Activated gamma-delta T cell treated with Interleukin-2 at 50 U/mL for 16 hours (primary cell): ENCODE measurements at places on chromosomes 1 and 21.

DNA sequence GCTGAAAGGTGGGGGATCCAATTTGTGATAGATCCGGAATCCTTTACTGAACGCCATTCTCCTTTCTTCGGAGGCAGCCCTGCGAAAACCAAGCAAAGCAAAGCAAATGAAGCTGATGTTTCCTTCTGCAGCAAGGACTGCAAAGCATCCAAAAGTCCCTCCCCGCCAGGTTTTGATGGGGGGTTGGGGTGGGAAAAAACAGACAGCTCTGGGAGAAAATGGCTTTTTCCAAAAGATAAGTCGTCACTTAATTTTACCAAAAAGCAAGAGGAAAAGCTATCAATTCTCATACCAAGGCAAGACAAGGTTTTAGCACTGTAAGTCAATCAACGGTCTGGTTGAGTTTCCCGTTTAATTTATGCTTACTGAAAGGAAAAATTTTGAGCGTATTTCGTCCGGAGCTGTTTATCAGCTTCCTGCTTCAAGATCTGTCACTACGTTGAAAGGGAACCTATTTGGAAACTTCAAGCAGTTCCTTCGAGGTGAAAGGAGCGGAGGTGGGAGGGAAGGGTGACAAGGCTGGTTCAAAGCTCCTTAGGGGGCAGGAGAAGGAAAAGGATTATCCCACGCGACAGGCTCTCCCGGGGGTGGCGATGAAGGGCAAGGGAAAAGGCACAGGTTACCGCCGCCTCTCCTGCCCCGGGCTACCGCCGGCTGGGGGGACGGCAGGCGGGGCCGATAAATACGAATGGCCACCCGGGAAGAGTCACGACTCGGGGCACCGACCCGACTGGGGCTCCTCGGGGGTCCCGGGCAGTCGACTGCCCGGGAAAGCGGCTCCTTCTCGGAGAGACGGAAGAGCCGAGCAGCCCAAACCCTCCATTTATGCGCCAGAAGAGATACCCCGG lies 750 bp downstream of the SYNJ1 start:
- DNase-seq, result no peak

DNA sequence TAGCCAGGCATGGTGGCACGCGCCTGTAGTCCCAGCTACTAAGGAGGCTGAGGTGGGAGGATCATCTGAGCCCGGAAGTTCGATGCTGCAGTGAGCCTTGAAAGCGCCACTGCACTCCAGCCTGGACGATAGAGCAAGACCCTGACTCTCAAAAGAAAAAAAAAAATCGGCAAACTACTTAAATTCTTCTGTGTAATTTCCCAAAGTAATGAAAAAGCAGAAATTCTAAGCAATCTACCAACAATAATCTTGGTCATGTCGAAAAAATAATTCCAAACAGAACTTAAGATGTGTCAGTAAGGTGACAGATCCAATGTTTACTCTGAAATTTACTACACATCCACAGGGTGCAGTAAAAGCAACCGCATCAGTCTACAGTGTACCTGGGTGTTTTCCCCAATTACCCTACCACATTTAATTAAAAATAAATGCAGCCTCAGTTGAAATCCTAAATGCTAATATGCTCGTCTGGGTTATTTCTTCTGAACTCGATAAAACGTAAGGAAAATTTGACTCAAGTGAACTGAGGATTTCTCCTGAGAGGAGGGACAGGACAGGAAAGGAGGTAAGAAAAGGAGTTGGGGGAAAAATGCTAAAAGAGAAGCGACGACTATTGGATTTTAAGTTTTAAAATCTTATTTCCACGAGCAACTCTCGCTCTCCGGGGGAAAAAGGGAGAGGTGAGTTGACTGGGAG lies 801 bp downstream of the EPRS1 start:
- no peak for DNase-seq

GRCh38 chr1:156767879-156768604 lies 707 bp downstream of the PRCC start:
- DNase-seq, result no peak

GRCh38 chr21:37769656-37770055 lies 146.6 kb downstream of the KCNJ6 start:
- no peak for DNase-seq

- no peak for DNase-seq
These were observed 6.1 kb downstream of the EFNA4 start for GRCh38 chr1:155069551-155070157.

- DNase-seq, result no peak
These were observed 168.0 kb upstream of the NR5A2 start for GRCh38 chr1:199859491-199859933.

- no peak for DNase-seq
These were observed 87.1 kb upstream of the COL6A1 start for GRCh38 chr21:45894450-45894825.

DNA sequence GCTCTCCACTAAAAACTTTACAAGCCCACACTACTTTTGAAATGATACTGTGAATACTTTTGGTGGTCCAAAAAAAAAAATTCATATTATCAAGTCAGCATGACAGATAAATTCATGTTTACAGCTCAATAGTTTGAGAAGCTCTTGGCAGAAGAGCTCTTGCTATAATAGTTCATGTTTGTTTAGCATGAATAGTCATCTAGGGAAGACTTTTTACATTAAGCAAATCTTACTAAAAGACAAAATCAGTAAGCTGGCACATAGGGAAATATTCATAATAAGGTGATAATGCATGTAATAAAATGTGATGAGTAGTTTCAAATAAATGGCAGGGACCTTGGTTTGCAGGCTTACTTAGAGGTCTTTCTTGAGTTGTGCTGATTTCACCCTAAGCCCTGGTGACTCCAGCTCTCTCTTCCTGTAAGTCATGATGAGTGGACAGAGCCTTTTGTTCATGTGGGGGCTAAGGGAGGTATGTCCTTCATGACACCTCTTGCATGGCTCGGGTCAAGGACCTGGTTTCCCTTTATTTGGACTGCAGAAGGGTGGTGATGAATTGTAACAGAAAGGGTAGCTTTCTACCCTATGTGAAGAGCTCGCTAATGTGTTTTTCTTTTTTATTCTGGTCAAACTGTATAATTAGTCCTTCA lies 166.7 kb downstream of the GABPA start:
- no peak for DNase-seq

DNA sequence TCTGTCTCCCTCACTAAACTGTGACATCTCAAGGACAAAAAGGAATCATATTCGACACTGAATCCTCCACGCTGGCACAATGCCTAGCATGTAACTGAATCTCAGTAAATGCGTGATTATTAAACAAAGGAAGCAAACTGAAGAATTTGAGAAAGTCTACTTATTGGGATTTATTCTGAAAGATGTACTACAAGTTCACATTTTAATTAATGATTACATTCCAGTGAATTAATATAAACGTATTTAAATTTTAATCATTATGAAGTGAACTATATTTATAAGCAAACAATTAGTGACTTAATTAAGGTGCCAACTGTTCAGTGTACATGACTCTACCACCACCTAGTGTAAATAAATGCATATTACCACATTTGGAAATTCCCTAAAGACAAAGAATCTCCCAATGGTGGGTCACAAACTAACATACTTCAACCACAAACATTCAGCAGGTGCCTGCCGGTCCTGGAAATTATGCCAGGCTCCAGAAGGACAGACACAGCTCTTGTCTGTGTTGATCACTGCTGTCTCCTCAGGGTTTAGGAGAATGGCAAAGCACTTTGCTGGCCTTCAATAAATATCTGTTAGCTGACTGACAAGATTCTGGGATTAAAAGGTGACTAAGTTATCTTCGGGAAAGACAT lies 56.3 kb downstream of the SMYD3 start:
- DNase-seq, result no peak

GRCh38 chr1:101003012-101003650 lies 22.5 kb downstream of the DPH5 start:
- DNase-seq, result no peak

DNA sequence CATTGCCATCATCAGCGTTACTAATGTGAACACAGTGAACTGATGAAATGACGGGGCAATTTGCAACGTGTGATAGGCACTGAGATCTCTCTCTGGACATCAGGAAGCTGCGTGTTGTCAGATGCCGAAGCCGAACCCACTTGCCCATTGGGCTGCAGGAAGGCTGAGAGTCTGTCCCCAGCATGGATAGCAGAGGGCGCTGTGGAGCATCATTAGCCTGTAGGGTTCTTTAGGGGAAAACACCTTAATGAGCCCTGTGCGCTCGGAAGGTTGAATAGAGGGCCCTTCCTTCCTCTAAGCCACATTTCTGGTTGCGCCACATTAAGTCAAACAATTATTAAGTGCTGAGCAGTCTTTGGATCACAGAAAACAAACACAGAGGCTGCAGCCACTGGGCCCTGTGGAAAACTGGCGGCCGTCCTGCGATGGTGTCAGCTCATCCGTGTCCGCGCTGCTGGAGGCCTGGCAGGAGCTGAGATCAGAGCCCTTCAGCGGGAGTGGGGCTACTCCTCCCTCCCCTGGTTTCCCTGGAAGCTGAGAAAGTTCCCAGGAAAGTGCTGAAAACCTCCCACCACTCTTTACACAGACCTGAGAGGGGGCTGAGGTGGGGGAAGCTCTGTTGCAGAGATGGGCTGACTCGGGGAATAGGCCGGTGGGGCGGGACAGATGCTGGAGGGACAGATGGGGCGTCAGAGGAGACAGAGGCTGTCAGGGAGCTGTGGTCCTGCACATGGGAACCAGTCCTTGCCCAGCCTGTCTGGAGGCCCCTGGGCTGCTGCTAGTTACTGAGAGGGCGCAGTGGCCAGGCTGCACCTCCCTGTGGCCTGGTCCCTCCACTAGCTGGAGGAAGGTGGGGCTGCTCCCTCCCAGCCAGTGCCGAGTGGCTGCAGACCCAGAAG lies 12.7 kb downstream of the TFF2 start:
- peak; percentile 81 for DNase-seq

DNA sequence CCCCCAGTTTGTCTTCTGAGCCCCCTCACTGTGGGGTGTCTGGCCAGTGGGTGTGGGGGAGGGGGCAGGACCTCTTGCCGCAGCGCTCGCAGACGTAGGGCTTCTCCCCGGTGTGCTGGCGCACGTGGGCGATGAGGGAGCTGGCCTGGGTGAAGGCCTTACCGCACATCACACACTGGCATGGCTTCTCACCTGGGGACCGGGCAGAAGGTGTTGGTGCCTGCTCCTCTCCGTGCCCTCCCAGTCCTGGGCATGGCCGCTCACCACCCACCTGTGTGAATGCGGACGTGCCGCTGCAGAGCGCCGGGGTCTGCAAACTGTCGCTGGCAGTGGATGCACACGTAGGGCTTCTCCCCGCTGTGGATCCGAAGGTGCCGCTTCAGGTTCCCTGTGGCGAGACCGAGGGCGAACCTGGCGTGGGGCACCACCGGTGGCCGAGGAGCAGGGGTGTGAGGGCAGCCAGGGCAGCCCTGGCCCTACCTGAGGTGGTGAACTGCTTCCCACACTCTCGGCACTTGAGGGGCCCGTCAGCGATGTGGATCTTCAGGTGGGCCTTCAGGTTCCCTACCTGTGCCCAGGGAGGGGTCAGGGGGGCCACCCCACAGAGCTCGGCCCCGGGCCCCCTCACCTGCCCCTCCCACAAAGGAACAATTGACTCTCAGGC lies 32.4 kb downstream of the ZBTB17 start:
- no peak for DNase-seq

DNA sequence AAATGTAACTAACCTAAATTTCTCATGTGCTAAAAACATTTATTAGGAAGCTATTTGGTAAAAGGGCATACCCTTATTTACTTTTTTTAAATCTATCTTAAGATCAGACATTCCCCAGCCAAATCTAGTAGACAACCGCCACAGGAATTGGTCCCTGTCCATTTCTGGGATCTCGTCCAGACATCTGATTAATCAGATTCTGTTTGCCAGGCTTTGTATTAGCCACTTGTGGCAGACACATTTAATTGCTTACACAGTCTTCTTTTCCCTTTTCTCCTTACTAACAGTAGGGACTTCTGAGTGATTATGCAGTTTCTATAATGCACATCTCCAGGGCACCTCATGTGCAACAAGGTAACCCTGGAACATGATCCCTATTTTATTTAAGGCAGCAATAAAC lies 449.0 kb upstream of the RGS18 start:
- DNase-seq, result no peak

GRCh38 chr1:234675572-234675971 lies 65.6 kb upstream of the IRF2BP2 start:
- no peak for DNase-seq

DNA sequence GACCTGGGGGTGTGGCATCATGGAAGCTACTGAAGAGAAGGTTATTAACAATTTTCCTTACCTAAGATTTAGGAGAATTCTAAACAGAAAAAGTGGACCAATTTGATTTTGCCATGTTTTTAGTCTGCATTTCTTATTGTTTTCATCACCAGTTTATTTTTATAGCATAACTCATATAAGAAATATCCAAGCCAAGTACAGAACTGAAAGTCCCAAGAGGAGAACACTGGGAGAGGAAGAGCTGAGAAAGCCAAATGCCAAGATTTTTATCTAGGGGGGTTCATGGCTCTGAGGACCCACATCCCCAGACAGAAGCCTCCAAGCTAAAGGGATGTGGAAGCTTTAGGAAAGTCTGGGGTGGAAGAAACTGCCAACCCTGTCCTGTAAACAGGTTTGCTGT lies 109.4 kb upstream of the DUSP10 start:
- no peak for DNase-seq

GRCh38 chr1:230351514-230351913 lies 74.6 kb downstream of the PGBD5 start:
- no peak for DNase-seq

DNA sequence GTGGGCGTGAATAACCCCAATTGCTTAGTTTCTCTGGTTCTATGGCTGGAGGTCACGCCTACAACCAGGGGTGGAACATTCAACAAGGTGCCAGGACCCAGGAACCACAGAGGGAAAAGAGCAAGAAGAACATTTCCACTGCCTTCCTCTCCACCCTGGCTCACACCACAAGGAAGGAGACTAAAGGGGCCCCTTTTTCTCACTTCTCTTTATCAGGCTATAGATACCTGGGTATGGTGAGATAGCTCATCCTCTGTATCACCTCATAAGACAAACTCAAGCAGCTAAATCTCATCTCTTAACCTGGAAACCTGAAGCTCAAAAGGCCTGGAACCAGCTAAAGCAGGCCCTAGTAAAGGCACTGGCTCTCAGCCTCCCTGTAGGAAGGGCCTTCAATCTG lies 438.8 kb upstream of the OLFM3 start:
- no peak for DNase-seq

- DNase-seq, result no peak
These were observed 1050.1 kb downstream of the PLA2G4A start for GRCh38 chr1:187878883-187879282.

- DNase-seq, result no peak
These were observed 34.6 kb upstream of the SLC45A1 start for GRCh38 chr1:8283058-8283884.

DNA sequence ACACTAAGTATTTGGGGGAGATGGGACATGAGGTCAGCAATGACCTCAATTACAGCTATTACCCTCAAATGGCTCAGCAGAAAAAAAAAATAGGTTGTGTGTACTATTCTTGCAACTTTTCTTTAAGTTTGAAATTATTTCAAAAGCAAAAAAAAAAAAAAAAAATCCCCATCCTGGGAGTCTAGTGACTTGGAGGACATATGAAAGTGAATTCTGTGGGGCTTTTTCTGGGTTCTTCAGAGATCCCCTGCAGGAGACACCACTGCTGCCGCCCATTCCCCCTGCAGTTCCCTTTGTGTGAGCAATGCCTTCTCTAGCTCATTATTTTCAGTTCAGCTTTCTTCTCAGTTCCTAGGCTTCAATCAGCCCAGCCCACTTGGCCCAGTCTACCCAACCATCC lies 16.7 kb downstream of the HSD11B1 start:
- no peak for DNase-seq

GRCh38 chr21:38326899-38327298 lies 70.1 kb downstream of the KCNJ15 start:
- no peak for DNase-seq
